ENCODE measurements at places on chromosomes 2 and 18. TPM values are rescaled to one million over a fixed set of nuclear protein-coding genes. Genes with fewer than 3 reads are reported as not detected.

The RAPH1 gene
- 35.6 TPM for total RNA-seq

The PUS10 gene
- 5.3 TPM for total RNA-seq

The RAD51AP2 gene
- total RNA-seq, result not detected

The C2orf78 gene
- not detected for total RNA-seq

The FBLN7 gene
- 17.7 TPM for total RNA-seq

The SLC9A4 gene
- total RNA-seq, result 0.03 TPM

The PLA2R1 gene
- total RNA-seq, result 33.7 TPM

The IL1RN gene
- not detected for total RNA-seq

The NAT8 gene
- not detected for total RNA-seq

The FER1L5 gene
- 0.78 TPM for total RNA-seq

The NOSTRIN gene
- not detected for total RNA-seq

The NEU2 gene
- not detected for total RNA-seq

The BCL11A gene
- total RNA-seq, result 0.20 TPM

The FNDC4 gene
- 52.9 TPM for total RNA-seq

The MALL gene
- total RNA-seq, result 48.5 TPM

The DYNAP gene
- not detected for total RNA-seq

The SERPINB11 gene
- total RNA-seq, result not detected

The GCKR gene
- total RNA-seq, result 8.5 TPM

The KCNS3 gene
- 0.78 TPM for total RNA-seq

The YES1 gene
- 71.1 TPM for total RNA-seq

The MEIS1 gene
- 23.6 TPM for total RNA-seq

The CFC1 gene
- total RNA-seq, result not detected

The SERPINB3 gene
- total RNA-seq, result 0.07 TPM

The ZAP70 gene
- total RNA-seq, result 0.13 TPM

The CPLX4 gene
- total RNA-seq, result not detected

The SPP2 gene
- not detected for total RNA-seq

The LINC00305 gene
- total RNA-seq, result not detected

The KCNK3 gene
- total RNA-seq, result 0.89 TPM

The HOXD12 gene
- total RNA-seq, result not detected

The FN1 gene
- 31,457 TPM for total RNA-seq

The POTEI gene
- not detected for total RNA-seq

The UGT1A5 gene
- not detected for total RNA-seq

The RAB27B gene
- total RNA-seq, result 10.6 TPM

The DUSP2 gene
- total RNA-seq, result 2.9 TPM

The DNAH6 gene
- 0.13 TPM for total RNA-seq

The FAM228A gene
- 3.2 TPM for total RNA-seq

The KCNF1 gene
- not detected for total RNA-seq

The IKZF2 gene
- 5.2 TPM for total RNA-seq

The CLEC4F gene
- not detected for total RNA-seq

The PARD6G gene
- 1.7 TPM for total RNA-seq

The SERPINB13 gene
- total RNA-seq, result not detected

The ST3GAL5 gene
- total RNA-seq, result 10.1 TPM

The POTEC gene
- under 0.01 TPM for total RNA-seq

The ANKRD62 gene
- total RNA-seq, result not detected

The CHRND gene
- total RNA-seq, result not detected

The CCDC74B gene
- total RNA-seq, result 5.0 TPM

The CXCR1 gene
- not detected for total RNA-seq

The MPP4 gene
- 6.2 TPM for total RNA-seq

The SULT1C4 gene
- 0.17 TPM for total RNA-seq

The FIGN gene
- 2.7 TPM for total RNA-seq

The FLACC1 gene
- 1.3 TPM for total RNA-seq

The PROKR1 gene
- total RNA-seq, result not detected

The MAP2 gene
- 10.7 TPM for total RNA-seq
